CD4-positive, alpha-beta T cell (primary cell): ENCODE measurements at places on chromosomes 5 and 9.

GRCh38 chr5:7742241-7742656 lies 108.7 kb downstream of the CFAP90 start:
- DNase-seq: no peak

- DNase-seq: no peak
These were observed 574.5 kb upstream of the GRAMD2B start for GRCh38 chr5:125848751-125849150.

DNA sequence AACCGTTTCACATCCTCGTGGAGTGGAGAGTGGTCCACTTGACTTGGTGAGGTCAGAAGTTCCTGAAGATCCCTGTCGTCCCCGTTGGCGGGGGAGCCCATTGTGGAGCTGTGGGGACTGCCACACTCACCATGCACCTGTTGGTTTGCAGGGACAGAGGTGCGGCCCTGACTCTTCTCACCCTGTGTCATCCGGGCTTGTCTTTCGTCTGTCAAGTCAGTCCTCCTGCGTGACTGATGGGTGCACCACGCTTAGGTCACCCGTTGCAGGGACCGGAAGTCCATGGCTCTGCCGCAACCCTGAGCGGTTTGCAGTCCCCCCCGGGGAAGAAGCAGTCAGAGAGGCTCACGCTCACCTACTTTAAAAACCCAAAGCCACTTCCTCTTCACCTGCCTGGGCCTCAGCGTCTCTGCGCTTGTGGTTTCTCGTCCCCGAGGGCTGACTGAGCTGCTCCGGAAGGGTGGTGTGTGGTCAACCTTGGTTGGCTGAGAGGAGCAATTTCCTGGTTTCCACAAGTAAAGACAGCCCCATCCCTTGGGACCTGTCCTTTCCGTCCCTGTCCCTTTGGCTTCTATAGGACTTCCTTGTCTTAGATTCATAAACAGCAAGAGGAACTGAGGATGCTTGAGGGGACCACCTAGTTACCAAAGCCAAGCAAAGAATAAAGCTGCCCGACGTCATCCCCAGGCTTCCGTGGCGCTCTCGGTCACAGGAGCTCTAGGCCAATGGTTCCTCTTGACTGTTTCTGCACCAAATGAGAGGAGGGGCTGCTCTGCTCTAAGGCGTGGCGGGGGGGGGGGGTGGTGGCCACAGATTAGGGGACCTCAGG lies 53.2 kb downstream of the USP20 start:
- peak; percentile 84 for DNase-seq

DNA sequence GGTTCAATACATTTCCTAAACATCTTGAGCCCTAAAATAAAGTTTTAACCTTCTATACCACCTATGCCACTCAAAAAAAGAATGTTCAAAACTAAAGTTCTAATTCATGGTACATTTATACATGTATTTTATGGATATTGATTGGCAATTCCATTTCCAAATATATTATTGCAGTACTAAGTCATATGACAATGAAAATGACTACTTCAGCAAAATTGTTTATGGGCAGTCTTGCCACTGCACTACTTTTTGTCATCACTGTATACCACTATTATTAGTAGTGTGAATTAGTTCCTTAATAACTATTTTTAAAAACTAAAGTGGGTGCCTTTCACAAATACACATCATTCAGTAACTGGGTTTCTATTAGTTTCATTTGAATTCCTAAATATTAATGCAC lies 199.6 kb upstream of the CYLC2 start:
- DNase-seq: no peak

- no peak for DNase-seq
These were observed 12.2 kb downstream of the CSNK1G3 start for GRCh38 chr5:123524146-123524545.

- no peak for DNase-seq
These were observed 176.0 kb upstream of the TLE4 start for GRCh38 chr9:79395755-79396154.

DNA sequence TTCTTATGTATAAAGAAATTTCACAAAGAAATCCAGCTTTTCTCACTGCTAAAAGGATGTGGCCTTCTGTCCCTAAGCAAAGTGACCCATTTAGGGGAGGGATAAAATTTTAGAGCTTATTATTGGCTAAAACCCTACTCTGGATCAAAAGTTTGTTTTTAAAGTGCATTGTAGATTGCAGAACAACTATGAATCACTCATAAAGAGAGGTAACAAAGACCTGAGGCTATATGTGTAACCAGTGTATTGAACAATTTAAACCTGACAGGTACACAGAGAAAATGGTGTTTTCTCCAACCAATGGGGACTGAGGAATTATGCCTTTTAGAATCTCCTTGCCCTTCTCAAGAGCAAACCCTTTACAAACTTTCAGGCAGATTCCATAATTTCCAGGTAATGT lies 86.6 kb downstream of the MUSK start:
- no peak for DNase-seq

DNA sequence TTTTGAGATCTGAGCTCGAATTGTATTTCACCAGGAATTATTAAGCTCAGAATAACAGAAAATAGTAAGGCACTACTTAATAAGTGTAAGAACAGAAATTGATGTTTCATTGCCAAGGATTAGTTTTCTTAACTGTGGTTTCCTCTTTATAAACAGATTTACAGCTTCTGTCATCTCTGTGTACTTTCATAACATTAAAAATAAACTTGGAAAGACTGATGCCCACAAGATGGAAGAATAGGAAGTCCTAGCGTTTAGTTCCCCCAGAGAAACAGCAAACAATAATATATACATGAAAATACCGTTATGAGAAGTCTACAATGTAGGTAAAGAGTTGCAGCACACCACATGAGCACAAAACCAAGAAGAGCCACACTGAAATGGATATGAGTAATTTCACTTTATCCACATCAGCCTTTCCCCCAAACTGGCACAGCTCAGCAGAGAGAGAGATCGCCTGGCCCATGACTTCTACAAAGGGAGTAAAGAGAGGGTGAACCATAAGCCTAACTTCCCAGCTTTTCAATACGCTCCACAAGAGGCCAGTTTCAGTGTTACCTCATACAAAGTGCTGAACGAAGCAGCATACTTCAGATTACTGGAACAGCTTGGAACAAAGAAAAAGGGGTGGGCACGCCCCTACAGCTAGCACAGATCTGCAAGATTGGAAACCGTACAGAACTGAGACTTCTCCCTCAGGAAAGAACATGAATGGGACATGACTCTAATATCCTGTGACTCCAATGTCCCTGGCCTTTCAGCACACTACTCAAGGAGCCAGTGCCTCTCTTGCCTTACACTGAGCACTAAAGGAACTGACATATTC lies 75.4 kb downstream of the EMB start:
- DNase-seq: no peak

DNA sequence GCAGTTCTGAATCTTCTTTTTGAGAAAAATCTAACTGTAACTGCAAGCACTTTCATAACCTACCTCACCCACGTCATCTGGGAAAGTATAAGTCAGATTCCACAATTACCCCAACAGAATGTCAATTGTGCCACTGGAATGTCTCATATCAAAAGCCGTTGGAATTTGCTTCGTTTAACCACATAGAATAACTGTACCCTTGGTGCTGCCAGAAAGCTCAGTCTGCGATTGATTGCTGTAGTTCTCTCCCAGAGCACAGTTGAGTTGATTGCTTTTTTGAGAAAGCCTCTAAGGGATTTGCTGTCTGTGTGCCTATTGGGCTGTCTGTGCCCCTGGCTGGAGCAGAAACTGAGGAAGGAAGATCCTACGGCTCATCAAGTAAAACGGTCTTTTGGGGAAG lies 583.6 kb downstream of the TMEM38B start:
- DNase-seq: no peak

DNA sequence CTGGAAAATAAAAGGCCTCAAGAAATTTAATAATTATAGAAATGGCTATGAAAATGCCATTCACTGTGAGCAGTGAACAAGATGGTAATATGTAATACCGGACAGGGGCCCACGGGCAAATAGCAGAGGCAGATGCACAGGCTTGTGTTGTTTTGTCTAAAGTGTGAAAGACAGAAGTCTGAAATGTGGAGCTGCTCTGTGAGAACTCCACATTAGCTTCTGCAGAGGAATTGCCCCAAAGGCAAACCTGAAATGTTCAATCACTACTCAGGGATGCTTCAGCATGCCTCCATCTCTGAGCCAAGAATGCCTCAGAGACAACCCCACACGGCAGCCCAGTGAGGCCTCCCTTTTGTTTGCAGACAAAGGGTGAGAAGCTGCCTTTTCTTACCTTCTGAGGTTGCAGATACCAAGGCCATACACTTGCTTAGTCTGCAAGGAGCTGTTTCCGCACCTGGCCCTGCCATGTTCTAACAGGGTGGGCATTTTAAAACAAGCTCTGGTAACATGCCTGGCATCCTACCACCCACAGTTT lies 124.3 kb upstream of the CXCL14 start:
- no peak for DNase-seq

- no peak for DNase-seq
These were observed 384 bp upstream of the DMXL1 start for GRCh38 chr5:119070578-119070827.

- no peak for DNase-seq
These were observed 78.9 kb downstream of the CFAP95 start for GRCh38 chr9:69899491-69899890.

- DNase-seq: no peak
These were observed 196.5 kb upstream of the CDH9 start for GRCh38 chr5:27234916-27235315.

DNA sequence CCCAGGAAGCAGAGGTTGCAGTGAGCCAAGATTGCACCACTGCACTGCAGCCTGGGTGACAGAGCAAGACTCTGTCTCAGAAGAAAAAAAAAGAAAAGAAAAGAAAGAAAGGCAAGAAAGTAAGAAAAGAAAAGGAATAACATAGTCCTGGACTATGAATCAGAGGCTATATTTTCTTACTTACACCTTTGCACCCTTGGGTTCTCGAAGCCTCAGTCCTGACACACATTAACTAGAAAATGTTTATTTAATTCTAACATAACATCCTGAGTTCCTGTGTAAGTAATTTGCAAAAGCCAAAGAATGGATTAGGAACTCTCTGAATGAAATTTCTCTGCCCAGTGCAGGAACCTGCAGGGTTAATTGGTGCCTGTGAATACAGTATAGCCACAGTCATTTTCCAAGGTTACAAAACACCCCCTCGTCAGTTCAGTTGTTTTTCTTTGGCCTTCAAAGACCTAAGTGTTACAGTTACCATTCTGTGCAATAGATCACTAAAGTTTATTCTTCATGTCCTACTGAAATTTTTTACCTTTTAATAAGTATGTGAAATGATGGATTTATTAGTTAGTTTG lies 147.6 kb downstream of the SV2C start:
- no peak for DNase-seq

DNA sequence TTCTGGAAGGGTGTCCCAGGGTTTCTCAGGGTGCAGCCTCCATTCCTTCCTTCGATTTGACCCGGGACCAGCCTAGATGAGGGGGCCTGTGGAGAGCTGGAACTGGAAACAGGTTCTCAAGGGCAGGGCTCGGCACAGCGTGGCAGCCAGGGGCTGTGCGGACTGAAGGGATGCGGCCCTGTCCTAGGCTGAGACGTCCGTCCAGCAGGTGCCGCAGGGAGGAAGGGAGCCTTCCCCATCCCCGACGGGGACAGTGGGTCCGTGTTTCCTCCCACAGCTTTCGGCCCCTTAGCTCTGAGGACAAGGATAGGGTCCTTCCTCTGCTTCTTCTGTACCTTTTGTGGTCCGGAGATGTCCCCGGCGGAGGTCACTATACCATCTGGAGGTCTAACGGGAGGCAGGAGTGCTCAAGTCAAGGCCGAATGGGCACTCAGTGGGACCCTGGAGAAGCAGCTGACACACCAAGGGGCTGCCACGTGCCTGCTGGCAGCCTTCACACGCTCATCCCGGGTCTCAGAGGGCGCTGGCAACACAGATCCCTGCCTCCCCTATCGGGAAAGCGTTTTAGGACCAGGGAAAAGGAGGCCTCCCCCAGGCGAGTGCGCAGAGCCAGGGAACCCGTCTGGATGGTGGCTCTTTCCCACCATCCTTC lies 49.9 kb downstream of the USP20 start:
- peak; percentile 68 for DNase-seq

DNA sequence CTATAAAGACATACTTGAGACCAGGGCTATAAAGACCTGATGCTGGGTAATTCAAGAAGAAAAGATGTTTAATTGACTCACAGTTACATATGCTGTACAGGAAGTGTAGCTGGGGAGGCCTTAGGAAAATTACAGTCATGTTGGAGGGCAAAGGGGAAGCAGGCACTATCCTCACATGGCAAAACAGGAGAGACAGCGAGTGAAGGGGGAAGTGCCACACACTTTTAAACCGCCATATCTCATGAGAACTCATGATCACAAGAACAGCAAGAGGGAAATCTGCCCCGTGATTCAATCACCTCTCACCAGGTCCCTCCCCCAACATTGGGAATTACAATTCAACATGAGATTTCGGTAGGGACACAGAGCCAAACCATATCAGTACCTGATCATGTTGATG lies 89.9 kb upstream of the ADAMTSL1 start:
- DNase-seq: no peak

- peak; percentile 36 for DNase-seq
These were observed 845 bp upstream of the NR4A3 start for GRCh38 chr9:99820685-99821395.

GRCh38 chr5:132444061-132444460 lies 46.5 kb downstream of the IRF1 start:
- no peak for DNase-seq

DNA sequence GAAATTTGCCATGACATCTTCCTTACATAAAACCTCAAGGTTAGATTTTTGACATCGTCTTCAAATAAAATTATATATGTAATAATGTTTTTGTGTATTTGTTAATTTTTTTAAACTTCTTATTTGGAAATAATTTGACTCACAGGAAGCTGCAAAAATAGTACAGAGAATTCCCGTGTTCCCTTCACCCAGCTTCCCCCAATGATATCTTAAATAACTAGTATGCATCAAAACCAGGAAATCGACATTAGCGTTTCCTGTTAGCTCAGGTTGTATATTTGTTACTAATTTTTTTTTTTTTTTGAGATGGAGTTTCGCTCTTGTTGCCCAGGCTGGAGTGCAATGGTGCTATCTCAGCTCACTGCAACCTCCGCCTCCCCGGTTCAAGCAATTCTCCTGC lies 86.3 kb upstream of the SPRY4 start:
- DNase-seq: no peak

DNA sequence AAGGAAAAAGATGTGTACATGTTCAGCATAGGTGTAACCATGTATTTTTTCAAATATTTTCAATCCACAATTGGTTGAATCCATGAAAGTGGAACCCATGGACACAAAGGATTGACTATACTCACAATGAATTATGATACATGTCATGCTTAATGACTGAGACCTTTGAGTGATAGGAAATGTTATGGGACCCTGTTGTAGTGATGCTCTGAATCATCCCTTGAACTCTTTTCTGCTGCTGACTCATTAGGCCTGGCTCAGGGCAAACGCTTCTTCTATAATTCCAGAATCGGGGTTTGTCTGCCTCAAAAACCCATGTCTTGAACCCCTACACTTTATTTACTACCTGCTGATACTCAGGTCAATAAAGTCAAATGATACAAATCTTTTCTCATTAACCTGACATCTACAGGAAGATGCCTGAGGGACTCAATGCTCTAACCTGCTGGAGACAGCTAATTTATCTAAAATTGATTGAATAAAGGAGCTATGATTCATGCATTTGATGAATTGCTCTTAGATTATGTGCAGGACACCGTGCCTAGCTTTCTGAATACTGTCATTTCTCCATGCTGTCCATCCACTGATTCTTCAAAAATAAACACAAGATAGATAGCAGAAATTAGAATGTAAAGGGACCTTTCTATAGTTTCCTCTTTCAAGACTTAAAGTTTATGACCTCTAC lies 260.1 kb downstream of the PRELID2 start:
- DNase-seq: no peak

GRCh38 chr5:69502767-69503488 lies 10.3 kb downstream of the OCLN start:
- DNase-seq: no peak

- DNase-seq: no peak
These were observed 190.0 kb upstream of the GRAMD2B start for GRCh38 chr5:126233256-126233655.
